ENCODE measurements at places on chromosomes 3 and 15.

DNA sequence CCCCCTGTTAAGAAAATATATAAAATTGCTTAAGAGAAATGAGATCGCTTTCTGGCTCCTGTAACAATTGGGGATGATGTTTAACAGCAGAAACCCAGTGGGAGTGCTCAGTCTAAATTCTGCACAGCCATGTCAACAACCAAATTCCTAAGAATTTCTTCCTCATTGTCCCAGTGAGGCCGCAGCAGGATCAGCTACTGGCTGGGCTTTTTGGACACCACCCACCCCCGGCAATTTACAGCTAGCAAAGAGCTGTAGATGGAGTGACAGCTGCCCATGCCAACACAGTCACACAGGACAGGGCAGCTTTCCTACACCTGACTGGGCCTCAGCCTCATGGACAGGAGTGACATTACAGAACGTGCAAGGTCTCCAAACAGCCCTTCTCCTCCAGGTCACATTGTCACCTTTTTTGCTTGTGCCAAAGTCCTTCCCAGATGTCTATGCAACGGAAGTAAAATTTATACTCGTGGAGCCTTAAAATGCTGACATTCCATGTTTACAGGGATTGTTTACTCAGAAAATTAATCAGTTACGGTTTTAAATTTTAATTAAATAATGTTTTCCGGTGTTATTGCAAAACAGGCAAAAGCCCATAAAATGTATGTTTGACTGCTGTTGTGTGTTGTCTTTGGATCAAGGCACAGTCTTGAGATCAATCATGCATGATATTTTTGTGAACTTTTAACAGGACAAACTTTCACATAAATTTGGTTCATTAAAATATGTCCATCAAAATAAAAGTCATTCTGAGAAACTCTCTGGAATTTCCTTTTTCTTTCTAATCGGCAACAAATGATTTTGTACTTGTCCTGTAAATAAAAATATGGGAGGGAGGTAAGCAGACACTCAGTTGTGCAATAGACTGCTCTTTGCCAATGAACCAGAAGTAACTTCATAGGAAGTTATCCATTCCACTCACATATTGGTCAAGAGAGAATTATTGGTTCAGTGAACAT, 943.2 kb downstream of the MCTP2 start:
- DNase-seq = peak; percentile 46

DNA sequence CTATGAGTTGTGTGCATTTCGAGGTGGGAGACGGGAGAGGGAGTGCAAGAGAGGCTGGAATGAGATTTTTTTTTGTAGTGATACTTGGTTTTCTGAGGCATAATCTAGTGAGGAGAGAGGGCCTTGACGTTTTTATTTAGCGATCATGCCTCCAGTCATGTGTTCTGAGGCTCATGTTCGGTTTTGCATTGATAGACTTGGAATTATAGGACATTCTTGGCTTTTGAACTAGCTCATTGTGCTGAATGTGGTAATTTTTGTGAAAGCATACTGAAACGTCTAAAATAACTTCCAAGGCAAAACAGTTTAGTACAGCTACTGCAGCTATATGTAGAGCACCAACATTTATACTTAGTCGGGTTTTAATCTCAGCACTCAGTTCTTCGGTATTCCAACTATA, 408.1 kb downstream of the CNTN4 start:
- DNase-seq = no peak

DNA sequence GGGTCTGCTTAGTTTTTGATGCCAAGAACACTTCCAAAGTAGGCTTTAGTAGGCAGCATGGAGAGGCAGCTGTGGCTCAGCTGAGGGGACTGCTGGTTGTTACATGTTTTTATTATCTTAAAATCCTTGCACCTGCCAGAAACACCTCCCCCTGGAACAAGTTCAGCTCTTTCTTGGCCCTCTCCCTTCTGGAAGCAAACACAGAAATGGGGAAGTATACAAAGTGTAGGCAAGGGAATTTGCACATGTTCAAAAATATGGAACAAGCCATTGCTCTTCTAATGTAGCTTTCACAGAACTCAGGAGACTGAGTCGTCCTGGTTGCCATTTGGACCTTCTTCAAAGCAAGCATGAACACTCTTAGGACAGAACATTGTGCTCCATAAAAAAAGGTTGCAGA, 169.1 kb upstream of the SEMA6D start:
- no peak for DNase-seq

GRCh38 chr3:48505146-48505545, 1.2 kb upstream of the SHISA5 start:
- no peak for DNase-seq

Measured in tibial artery (tissue), 4 donors.